ENCODE measurements at places on chromosomes 2 and 18.

DNA sequence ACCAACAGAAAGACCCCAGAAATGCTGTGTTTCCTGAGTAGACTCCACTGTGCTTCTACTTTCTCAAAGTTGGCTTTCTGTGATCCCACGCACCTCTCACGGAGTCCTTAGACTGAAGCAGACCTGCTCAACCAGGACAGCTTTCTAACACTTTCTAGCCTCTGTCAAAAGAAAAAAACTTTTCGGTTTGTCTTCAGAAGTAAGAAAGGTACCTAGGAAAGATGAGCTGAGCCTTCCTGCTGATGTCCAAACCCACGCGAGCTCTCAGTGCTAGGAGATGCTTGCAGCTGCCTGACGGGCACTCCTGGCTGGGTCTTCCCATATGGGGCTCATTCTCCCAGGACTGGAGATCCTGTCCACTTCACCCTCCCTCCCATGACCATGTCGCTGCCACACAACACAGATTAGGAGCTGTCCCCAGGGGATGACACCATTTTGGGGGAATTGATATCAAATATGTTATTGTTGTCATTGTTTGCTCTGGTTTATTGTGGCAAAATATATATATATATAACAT lies 49.2 kb upstream of the DAPL1 start:
- DNase-seq: no peak

GRCh38 chr2:159922563-159922962 lies 124.6 kb upstream of the CD302 start:
- DNase-seq: no peak

DNA sequence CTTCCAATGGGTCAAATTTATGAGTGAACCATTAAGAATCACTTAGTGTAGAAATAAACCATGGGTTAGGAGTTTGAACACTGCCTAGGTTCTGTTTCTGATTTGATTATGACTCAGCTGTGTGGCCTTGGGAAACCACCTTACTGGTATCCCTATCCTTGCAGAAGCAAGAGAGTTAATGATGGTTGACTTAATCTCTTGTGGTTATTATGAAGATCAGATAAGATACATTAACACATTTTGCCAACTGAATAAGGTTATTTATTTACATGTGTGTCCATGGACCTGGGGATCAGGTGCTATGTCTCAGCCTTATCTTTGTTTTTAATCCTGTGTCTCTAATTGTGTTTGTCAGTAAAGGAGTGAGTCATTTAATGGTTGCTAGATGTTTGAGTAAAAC lies 5.4 kb upstream of the KCNJ13 start:
- DNase-seq: no peak

DNA sequence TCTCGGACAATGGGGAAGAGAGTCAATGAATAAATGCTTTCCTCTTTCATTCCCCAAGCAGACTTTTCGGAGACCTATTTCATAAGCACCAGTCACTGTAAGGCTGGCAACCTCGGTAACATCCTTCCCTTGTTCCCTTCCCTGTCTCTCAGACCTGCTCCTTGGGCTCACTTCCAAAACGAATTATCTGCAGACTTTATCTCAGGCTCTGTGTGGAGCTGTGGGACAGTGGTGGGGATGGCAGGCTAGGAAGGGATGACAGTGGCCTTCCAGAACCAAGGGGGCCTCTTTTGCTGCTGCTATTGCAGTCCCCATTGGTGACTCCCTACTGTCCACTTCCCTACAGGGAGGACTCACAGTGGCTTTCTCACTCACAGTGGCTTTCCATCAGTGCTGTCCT lies 185.6 kb upstream of the MEX3C start:
- no peak for DNase-seq

DNA sequence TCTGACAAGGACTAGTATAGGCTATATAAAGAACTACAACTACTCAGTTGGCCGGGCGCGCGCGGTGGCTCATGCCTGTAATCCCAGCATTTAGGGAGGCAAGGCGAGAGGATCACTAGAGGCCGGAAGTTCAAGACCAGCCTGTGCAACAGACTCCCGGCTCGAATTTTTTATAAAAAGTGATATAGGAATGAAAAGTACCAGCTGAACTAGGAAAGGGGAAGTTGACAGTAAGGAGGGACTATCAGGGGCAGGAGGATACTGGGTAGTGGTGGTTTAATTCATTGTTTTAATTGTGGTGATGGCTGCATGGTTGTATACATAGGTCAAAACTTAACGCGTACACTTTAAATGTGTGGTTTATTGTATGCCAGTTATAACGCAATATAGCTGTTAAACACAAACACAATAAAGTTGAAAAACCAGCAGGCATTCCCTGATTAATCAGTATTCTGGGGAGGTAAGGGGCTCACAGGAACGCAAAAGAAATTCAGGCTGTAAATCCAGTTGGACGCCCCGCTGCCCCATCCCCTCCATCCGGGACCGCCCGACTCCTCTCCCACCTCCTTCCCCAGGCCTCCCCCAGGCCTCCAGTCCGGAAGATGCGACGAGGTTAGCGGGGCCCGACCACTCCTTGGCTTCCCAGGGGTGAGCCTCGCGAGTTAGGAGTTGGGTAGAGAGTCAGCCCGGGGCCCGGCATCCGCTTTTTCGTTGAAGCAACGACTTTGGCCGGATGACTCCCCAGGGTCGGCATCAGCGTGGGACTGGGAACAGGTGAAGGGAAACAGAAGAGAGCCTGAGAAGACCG lies 746 bp upstream of the POLR1B start:
- DNase-seq: peak; percentile 83

DNA sequence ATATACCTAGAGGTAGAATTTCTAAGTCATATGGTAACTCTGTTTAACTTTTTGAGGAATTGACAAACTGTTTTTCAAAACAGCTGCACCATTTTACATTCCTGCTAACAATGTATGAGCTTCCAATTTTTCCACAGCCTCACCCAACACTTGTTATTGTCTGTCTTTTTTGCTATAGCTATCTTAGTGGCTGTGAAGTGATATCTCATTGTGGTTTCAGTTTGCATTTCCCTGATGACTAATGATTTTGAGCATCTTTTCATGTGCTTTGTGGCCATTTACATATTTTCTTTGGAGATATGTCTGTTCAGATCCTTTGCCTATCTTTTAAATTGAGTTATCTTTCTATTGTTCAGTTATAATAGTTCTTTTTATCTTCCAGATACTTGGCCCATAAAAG lies 273.8 kb downstream of the AGPS start:
- DNase-seq: no peak

DNA sequence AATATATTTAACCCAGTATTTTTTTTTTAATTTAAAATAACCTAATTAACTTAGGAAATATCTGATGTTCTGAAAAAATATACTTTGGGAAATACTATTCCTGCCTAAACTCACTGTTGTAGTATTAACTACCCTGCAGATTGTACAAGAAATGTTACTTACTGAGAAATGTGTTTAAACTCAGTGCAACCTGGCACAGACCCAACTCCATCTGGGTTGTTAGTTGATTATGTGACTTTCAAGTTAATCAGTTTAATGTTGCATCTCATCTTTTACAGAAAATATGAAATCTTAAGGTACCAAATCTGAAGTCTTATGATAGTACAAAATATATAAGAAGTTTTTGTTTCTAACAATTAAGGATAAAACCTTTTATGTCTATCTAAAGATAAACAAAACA lies 27.3 kb downstream of the VAPA start:
- DNase-seq: no peak

- DNase-seq: no peak
Observed at GRCh38 chr2:188993247-188993646, 19.1 kb downstream of the COL3A1 start.
